ENCODE measurements at places on chromosomes 7 and 10. TPM values are rescaled to one million over a fixed set of nuclear protein-coding genes. Genes with fewer than 3 reads are reported as not detected.

Gene MRPL43
- total RNA-seq: 46.1 TPM

Gene SLC18A2
- not detected for total RNA-seq

Gene MYOZ1
- not detected for total RNA-seq

Gene NUTM2A
- 0.29 TPM for total RNA-seq

Gene OR2A42
- total RNA-seq: not detected

Gene FANK1
- not detected for total RNA-seq

Gene ZNF503
- not detected for total RNA-seq

Gene SPAM1
- total RNA-seq: not detected

Gene AOAH
- total RNA-seq: 17.7 TPM

Gene MTERF1
- 16.2 TPM for total RNA-seq

Gene PDSS1
- total RNA-seq: 17.8 TPM

Gene DHX32
- 14.2 TPM for total RNA-seq

GRCh38 chr10:279655-280054 lies 144.4 kb downstream of the ZMYND11 start:
- no peak for DNase-seq
- no peak overlapping the region for H3K27ac ChIP-seq
- peaks cover 16% of the 10 kb centered on the region for H3K4me1 ChIP-seq
- no peak overlapping the region for H3K4me3 ChIP-seq
- no peaks in the 10 kb centered on the region for H3K36me3 ChIP-seq

DNA sequence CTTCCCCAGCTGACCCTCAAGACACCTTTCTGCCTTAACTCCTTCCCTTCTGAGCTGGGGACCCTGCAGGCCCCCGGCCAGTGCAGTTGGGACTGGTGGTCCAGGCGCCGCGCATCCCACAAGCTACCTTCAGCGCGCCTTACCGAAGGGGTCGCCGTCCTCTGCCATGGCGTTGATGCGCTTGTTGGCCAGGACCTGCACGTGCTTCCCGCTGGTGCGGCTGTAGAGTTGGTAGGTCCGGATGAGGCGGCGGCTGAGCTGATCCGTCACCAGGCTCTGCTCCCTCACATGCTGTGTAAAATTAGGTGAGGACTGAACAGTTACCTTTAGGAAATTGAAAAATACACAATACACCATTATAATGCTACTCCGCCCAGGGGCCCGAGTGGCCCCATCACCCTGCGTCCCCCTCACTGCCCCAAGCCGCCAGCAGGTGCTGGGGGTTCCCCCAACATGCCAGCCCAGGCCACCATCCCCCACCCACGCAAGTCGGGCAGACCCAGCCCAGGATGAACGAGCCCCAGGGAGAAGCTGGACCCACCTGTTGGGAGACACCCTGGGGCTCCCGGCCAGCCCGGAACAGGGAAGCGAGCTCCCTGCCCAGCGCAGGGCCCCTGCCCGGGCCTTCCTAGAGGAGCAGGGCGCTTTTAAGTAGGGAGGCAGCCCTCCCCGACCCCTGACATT lies 1.2 kb downstream of the FGF8 start:
- H3K36me3 ChIP-seq: peaks cover 6% of the 10 kb centered on the region
- H3K4me1 ChIP-seq: peaks cover 17% of the 10 kb centered on the region
- no peak overlapping the region for H3K4me3 ChIP-seq
- peaks cover 62% of the 10 kb centered on the region for H3K27me3 ChIP-seq
- H3K27ac ChIP-seq: no peak overlapping the region
- DNase-seq: no peak

- peaks cover 2% of the 10 kb centered on the region for H3K27me3 ChIP-seq
- DNase-seq: no peak
- H3K4me3 ChIP-seq: no peak overlapping the region
- no peaks in the 10 kb centered on the region for H3K36me3 ChIP-seq
- no peaks in the 10 kb centered on the region for H3K4me1 ChIP-seq
- no peak overlapping the region for H3K27ac ChIP-seq
These were observed 1327.4 kb downstream of the GATA3 start for GRCh38 chr10:9381733-9382532.

DNA sequence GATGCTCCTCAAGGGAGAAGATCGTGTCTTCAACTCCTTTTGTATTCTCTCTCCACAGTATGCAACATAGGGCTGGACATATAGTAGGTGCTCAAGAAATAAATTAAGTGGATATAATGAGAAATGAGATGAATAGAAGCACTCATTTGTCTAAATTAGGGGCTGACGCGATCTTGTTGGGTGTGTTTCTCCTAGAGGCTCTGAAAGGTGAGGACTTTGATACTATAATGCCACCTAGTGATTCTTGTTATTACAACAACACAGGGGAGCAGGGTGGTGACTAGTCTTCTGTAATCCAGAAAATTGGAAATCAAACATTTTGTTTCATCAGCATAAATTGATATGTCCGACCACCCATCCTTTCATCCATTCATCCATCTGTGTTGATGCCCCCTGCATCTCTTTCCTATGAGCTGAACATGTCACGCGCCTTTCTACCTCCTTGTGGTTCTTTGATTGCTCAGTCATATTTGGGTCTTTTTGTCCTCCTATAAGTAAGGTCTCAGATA lies 3.5 kb upstream of the CFAP58 start:
- H3K4me1 ChIP-seq: peaks cover 15% of the 10 kb centered on the region
- H3K4me3 ChIP-seq: no peak overlapping the region
- peak; percentile 55 for DNase-seq
- H3K27ac ChIP-seq: no peak overlapping the region
- peaks cover 3% of the 10 kb centered on the region for H3K27me3 ChIP-seq

GRCh38 chr10:4498711-4499251 lies 327.2 kb upstream of the AKR1E2 start:
- peaks cover 18% of the 10 kb centered on the region for H3K27me3 ChIP-seq
- no peaks in the 10 kb centered on the region for H3K36me3 ChIP-seq
- H3K27ac ChIP-seq: no peak overlapping the region
- no peak overlapping the region for H3K4me3 ChIP-seq

GRCh38 chr7:16212610-16213009 lies 208.7 kb downstream of the CRPPA start:
- H3K36me3 ChIP-seq: no peaks in the 10 kb centered on the region
- H3K27me3 ChIP-seq: no peaks in the 10 kb centered on the region
- no peak for DNase-seq
- no peak overlapping the region for H3K4me3 ChIP-seq

- no peaks in the 10 kb centered on the region for H3K4me1 ChIP-seq
- no peak overlapping the region for H3K27ac ChIP-seq
- no peak overlapping the region for H3K4me3 ChIP-seq
These were observed 22.8 kb upstream of the DLX6 start for GRCh38 chr7:96982586-96982985.

- H3K4me3 ChIP-seq: no peak overlapping the region
- no peaks in the 10 kb centered on the region for H3K4me1 ChIP-seq
- no peak overlapping the region for H3K27ac ChIP-seq
- no peaks in the 10 kb centered on the region for H3K36me3 ChIP-seq
- DNase-seq: no peak
- peaks cover 18% of the 10 kb centered on the region for H3K27me3 ChIP-seq
These were observed 109.9 kb upstream of the JAZF1 start for GRCh38 chr7:28290496-28290895.

DNA sequence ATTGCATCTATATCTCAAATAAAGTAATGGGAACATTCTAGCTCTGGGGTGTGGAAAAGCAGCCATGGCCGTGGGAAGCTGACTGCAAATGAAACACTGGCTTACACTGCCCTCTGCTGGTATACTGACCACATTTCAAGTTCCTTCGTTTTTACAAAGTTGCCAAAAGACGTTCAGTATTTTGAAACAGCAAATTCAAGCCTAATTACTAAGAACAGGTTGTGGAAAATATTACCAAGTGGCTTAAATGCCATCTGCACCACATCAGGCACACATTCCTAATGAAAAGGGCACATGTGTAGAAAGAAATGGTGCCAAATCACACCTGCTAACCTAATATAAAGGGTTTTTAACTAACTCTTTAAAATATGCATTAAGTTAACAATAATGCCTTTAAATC lies 83.9 kb downstream of the JAZF1 start:
- peak; percentile 51 for DNase-seq
- no peak overlapping the region for H3K4me3 ChIP-seq
- H3K4me1 ChIP-seq: no peaks in the 10 kb centered on the region
- no peak overlapping the region for H3K27ac ChIP-seq

- no peak for DNase-seq
- H3K27me3 ChIP-seq: peaks cover 6% of the 10 kb centered on the region
- H3K4me3 ChIP-seq: no peak overlapping the region
- peaks cover 18% of the 10 kb centered on the region for H3K4me1 ChIP-seq
- H3K27ac ChIP-seq: no peak overlapping the region
- no peaks in the 10 kb centered on the region for H3K36me3 ChIP-seq
These were observed 68.7 kb downstream of the RGS10 start for GRCh38 chr10:119473771-119474170.

DNA sequence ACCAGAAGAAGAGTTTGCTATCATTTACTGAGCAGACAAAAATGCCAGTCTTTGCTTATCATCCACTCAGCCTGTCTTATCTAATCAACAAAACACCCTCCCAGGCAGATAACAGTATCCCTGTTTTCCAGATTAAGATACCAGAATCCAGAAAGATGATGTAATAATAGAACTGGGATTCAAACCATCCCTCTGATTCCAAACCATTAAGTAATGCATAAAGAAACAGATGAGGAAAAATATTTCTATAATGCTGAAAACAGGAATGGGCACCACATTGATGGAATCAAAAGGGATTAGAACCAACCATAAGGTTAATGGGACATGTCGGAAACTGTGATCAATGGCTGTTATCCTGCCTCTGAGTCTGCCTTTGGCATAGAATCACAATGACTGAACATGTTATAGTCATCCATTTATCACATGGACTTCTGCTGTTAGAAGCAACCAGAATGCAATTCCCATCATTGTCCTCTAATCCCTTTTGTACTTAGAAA lies 92.1 kb upstream of the RSU1 start:
- peaks cover 22% of the 10 kb centered on the region for H3K4me1 ChIP-seq
- no peaks in the 10 kb centered on the region for H3K27me3 ChIP-seq
- no peak overlapping the region for H3K4me3 ChIP-seq
- DNase-seq: no peak

GRCh38 chr10:67697724-67698131 lies 1.7 kb upstream of the CTNNA3 start:
- H3K4me1 ChIP-seq: peaks cover 10% of the 10 kb centered on the region
- no peaks in the 10 kb centered on the region for H3K36me3 ChIP-seq

DNA sequence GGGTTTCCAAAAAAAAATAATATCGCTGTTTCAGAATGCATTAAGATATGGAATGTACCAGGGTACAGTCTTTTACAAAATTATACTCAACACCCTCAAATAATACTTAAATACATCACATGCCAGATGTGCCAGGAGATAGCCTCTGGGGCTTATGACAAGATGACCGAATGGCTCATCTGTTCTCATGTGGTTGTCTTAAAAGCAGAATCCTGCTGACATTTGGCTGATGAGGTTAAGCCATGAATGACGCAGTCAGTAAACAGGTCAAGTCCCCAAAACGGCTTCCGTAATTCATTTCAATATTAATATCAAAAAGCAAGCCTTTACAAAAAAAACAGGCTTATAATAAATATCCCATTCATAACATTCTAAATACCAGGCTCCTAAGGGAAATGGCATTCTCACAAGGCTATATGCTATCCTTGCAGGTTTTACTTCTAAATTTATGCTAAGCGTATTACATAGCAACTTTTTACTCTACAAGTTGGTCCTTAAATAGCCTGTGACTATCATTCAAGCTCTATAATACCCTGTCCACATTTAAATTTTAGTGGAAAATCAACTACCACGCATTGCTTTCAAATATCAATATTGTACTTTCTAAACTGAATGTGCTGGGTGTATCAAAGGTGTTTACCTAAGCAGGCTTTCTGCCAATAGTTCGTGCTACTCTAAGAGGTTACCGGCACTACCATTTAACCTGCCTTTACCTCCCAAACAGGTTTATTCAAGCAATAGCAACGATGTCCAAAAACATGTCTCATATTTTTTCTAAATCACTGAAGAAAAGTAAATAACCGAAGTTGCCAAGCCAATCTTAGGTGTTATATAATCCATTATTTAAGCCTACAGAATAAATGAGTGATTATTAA lies 15.6 kb downstream of the SMURF1 start:
- H3K36me3 ChIP-seq: no peaks in the 10 kb centered on the region
- peaks cover 12% of the 10 kb centered on the region for H3K4me1 ChIP-seq
- H3K4me3 ChIP-seq: no peak overlapping the region
- H3K27ac ChIP-seq: no peak overlapping the region

DNA sequence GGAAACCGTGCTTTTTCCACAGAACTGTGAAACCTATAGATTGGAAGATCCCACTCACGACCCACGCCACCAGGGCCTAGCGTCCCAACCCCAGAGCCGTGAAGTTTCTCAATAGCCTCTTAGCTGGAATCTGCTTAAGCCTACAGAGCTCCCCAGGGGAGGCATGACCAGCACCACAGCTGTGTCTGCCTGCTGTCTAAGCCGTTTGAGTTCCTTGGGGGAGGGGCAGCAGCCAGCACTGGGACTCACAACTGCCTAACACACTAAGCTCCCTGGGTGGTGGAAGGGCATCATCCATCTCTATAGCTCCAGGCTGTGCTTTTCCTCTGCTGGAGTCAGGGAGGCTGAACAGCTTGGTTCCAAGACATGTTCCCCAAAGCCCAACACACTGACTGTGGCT lies 26.0 kb upstream of the TMEM140 start:
- H3K4me3 ChIP-seq: no peak overlapping the region
- peaks cover 2% of the 10 kb centered on the region for H3K36me3 ChIP-seq
- no peaks in the 10 kb centered on the region for H3K4me1 ChIP-seq

- no peak overlapping the region for H3K27ac ChIP-seq
- no peaks in the 10 kb centered on the region for H3K36me3 ChIP-seq
- H3K27me3 ChIP-seq: no peaks in the 10 kb centered on the region
- no peak overlapping the region for H3K4me3 ChIP-seq
These were observed 28.9 kb upstream of the LMTK2 start for GRCh38 chr7:98077762-98078161.

GRCh38 chr7:86199881-86200614 lies 443.7 kb upstream of the GRM3 start:
- no peaks in the 10 kb centered on the region for H3K4me1 ChIP-seq
- no peak overlapping the region for H3K4me3 ChIP-seq
- H3K27me3 ChIP-seq: no peaks in the 10 kb centered on the region

DNA sequence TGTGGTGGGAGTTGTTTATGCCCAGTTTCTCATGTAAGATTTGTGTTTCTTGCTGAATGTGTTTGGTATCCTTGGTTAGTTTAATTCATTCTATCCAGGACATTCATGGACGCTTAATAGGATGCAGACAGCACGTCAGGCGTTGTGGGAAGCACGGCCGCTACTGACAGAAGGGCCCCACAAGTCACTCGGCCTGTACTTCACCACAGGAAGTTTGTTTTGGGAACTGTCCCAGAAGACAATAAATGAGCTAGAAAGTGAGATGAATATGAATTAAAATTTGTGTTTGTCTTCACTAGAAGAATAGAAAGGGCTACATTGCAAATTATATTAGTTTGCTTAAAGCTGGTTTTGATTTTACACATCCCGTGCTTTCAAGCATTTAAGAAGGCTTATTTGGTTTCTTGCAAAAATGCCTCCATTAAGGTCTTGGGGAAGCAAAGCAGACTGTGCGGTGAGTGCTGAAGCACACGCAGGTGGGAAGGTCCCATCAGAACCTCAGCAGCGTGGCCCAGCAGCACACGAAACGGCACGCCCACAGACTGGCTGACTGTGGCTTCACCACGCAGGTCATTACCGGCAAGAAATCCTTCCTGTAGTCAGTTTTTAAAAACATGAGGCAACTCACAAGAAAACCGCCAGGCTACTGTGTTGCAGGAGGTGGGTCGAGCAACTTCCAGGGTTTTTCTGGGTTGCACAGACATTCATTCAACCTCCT lies 74.1 kb downstream of the VIPR2 start:
- H3K4me1 ChIP-seq: peaks cover 27% of the 10 kb centered on the region
- no peak overlapping the region for H3K4me3 ChIP-seq
- no peaks in the 10 kb centered on the region for H3K36me3 ChIP-seq
- no peaks in the 10 kb centered on the region for H3K27me3 ChIP-seq
- no peak for DNase-seq

GRCh38 chr10:16583382-16583781 lies 61.7 kb upstream of the C1QL3 start:
- H3K27ac ChIP-seq: no peak overlapping the region
- DNase-seq: no peak
- no peaks in the 10 kb centered on the region for H3K4me1 ChIP-seq

GRCh38 chr7:125074141-125074540 lies 144.5 kb upstream of the POT1 start:
- no peaks in the 10 kb centered on the region for H3K27me3 ChIP-seq
- no peak for DNase-seq
